Calu3 (cell line): ENCODE measurements at places on chromosomes 7 and 10.
A peak's percentile ranks its signal among the peaks of the same experiment; 100 is the strongest.

DNA sequence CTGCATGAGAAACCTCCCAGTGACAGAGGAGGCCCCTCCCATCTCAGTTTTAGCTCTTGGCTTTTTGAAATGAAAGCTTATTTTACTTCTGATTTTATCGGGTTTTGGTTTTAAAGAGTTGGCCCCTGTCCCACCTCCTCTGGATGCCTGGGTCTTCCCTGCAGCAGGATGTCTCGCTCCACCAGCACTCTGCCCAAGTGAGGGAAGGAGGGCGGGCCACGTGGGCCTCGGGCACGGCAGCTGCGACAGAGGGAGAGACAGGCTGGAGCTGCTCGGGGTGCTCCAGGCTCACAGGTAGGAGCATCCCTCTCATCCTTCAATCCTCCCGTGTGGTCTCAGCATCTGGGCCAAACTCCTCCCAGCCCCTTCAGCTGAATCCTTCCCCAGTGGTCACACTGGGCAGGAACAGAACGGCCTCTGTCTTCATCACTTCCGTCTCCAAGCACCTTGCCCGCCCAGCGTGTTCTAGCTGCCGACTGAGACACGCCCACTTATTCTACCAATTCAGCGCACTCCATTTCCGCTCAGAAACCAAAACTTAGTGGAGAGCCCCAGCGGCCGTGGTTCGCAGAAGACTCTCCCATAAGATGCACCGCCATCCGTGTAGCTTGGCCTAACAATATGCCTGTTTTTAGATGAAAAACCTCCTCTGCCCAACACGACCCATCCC is 222.9 kb downstream of the GLRX3 start:
- DNase-seq: no peak

DNA sequence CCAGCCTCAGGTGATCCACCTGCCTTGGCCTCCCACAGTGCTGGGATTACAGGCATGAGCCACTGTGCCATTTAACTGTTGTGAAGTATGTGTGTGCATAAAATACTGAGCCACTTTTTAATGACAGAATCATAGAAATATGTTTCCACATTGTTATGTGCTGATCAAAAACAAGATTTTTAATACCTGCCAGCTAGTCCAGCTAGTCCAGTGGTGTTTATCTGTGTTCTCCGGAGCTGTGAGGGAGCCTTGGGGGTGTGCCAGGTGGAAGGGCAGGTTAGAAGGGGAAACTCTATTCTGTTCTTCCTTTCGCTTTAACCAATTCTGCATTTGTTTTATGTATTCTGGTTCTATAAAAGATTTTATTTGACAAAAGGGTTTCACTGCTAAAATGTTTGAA is 7.0 kb downstream of the FAM221A start:
- peak; percentile 43 for DNase-seq

GRCh38 chr7:125561006-125561405 is 631.4 kb upstream of the POT1 start:
- no peak for DNase-seq

DNA sequence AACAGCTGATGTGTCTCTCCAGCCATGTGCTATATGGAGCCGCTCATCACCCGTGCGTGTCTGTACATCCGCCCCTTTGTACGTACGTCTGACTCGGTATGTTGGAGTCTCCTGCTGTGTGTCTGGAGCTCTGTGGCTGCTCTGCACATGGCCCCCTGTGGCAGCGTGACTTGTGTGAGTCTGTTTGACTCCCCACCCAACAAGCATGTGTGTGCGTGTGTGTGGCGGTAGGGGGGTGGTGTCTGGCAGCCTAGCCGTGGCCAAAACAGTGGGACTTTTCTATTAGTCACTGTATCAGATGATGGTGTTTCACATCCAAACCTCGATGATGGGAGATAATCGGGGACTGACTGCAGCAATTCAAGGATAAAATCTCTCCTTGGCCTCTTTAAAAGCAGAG is 94.1 kb downstream of the COL13A1 start:
- no peak for DNase-seq

GRCh38 chr10:3990307-3990706 is 205.3 kb upstream of the KLF6 start:
- DNase-seq: no peak
